ENCODE measurements at places on chromosomes 16 and 17.

- DNase-seq = no peak
Measured at GRCh38 chr17:49210158-49211029, at the start of the genes ABI3 and GNGT2. Gene ABI3, plus strand, starts transcription at chr17:49210707. Its CDS starts 18 bp downstream, at chr17:49210725. Gene GNGT2, minus strand, starts transcription at chr17:49210574. Its CDS starts 3,152 bp downstream, at chr17:49207422.

DNA sequence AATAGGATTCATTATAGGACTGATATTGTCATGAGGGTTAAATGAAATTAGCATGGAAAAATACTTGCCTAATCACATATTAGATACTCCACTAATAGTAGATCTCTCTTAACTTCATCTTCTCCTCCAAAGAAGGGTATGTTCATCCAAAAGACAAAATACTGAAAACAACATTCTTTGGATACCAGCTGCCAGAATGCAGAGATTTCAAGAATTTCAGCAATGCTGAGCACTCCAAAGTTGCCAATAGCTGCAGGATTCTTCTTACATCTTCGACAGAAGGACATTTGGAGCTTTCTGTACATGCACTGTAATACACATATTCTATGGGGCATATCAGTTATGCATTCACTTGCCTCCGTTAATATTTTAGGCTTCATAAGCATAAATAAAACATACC is 436.5 kb downstream of the HAPSTR1 start:
- DNase-seq = no peak

DNA sequence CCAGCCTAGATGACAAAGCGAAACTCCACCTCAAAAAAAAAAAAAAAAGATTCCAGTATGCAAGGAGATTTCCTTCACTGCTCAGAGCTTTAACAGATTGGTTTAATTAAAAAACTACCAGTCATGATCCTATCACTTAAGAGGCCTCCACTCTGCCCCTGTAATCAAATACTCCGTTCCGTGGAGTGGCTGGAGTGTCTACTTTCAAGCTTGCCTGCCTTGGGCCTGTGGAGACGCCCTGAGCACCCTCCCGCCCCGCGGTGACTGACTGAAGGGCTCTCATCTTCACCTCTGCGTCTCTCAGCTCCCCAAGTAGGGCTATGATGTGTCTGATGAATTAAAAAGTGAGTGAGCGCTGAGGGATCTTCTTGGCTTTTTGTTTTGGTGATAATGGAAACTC is 25.3 kb upstream of the TRPV3 start:
- DNase-seq = peak; percentile 19

DNA sequence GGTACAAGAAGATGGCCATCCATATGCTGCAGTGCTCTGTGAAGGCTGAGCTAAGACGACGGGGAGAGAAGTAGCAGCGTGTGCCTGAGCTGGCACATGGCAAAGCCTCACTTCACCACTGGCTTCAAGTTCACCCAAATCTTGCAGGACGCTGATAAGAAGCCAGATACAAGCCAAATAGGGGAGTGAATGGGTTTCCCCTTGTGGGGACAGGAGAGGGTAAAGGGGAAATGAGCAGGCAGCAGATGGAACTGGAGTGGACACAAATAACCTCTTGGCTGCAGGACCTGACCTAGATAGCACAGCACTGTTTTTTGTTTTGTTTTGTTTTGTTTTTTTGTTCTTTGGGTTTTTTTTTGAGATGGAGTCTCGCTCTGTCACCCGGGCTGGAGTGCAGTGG is 21.0 kb upstream of the PITPNA start:
- DNase-seq = no peak

DNA sequence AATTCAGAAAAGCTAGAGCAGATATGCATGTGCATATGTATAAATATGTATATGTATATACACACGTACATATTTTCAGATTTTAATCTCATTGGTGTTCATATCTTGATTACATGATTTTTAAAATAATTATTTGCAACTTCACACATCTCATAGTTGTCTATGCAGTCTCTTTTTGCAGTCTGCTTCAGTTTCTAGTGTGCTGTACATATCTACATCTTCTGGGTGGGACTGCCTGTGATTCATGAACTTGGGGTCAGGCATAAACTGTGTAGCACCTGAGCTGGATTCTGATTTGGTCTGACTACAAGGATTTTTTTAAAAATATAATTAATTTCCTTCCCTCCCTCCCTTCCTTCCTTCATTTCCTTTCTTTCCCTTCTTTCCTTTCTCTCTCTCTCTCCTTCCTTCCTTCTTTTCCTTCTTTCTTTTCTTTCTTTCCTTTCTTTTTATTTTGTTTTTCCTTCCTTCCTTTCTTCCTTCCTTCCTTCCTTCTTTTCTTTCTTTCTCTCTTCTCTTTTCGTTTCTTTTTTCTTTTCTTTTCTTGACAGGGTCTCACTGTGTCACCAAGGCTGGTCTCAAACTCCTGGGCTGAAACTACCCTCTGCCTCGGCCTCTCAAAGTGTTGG is 96.5 kb downstream of the TANGO6 start:
- no peak for DNase-seq

DNA sequence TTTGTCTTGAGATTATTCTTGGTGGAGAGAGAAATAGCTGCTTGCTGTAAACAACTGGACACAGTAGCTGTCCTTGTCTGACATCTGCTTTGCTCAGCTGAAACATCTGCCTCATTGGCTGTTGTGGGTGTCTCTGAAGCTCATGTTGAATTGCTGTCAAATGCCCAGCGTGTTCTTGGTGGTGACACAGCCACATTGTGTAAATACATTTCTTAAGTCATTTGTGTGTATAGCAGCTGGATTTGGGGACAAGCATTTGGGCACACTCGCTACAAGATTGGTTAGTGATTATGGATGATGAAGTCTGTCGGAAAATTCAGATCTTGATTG is 5.3 kb downstream of the FAM234A start:
- DNase-seq = no peak

GRCh38 chr16:15983898-15984297 is 34.5 kb downstream of the ABCC1 start:
- DNase-seq = no peak

DNA sequence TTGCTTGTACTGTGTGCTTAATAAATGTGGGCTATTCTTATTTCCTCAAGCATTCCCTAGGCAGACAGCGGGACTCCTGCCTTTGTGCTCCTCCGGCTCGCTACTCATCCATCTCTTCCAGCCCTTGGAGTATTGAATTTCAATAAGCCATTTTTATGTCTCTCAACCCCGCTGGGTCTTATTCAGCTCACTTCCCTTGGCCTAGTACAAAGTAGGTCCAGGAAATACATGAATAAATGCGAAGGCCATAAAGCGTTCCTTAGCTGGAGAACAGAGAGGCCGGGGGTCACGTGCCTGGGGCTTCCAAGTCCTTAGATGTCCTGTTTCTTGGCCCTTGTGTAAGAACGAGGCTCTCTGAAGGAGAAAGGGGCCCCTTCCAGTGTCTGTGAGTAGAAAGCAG is 236.7 kb upstream of the ASIC2 start:
- no peak for DNase-seq

- peak; percentile 3 for DNase-seq
Measured at GRCh38 chr16:72722552-72722951, 325.4 kb downstream of the ZFHX3 start.

- DNase-seq = no peak
Measured at GRCh38 chr17:44792276-44792675, 33.5 kb downstream of the ADAM11 start.

GRCh38 chr17:79864617-79865250 is 25.5 kb upstream of the CBX4 start:
- no peak for DNase-seq

DNA sequence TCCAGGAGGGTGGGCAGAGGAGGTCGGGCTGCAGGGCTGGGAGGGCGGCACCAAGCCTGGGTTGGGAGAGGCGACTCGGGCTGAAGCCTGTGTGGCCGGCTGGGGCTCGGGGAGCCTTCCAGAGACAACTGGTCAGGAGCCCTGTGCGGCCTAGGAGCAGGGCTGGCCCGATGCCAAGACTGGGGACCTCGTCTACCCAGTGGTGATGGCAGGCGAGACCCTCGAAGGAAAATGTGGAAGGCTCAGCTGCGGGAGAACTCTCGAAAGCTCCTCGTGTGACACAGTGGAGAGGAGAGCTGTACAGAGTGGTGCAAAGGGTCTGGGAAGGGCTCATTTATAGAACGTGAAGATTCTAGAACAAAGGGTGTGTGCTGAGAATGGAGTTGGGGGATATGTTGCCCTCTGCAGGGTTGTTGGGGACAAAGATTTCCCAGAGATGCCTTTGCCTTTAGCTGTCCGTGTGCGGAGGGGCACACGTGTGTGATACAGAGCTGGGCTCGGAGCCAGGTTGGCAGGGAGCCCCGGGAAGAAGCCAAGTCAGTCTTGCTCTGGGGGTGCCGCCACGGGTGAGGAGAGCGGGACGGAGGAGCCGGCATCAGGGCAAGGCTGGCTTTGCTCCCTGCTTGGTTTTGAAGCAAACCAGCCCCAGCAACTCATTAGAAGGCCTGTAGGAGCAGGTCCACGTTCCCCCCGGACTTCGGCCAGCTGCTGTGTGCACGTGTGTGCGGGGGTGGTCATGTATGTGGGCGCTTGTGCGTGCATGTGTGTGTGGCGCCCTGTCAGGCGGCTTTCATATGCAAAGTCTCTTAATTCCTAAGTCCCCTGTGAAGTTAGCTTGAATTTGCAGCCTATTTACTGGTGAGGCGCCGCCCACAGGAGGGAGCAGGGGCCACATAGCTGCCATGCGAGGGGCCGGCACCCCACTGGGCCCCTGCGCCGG is 132.4 kb upstream of the CHMP6 start:
- no peak for DNase-seq

DNA sequence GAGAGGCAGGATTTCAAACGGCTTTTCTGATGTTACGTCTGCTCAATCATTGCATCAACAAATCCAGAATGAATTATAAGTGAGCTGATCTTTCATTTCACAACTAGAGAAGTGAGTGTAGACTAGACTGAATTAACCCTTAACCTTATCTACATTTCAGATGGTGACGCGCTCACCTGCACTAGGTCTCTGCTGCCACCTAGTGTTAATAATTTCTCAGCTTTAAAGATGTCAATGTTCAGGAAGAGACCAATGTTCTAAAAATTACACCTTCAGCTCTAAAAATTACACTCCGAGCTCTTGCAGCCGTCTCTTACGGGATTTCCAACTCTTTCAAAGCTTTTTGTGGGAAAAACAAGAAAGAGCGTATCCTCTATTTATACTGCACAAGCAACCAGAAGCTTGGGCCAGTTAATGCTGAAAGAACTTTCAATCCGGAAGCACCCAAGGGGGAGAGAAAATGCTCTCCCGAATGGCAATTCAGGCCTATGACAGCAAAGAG is 88.2 kb upstream of the FA2H start:
- no peak for DNase-seq

DNA sequence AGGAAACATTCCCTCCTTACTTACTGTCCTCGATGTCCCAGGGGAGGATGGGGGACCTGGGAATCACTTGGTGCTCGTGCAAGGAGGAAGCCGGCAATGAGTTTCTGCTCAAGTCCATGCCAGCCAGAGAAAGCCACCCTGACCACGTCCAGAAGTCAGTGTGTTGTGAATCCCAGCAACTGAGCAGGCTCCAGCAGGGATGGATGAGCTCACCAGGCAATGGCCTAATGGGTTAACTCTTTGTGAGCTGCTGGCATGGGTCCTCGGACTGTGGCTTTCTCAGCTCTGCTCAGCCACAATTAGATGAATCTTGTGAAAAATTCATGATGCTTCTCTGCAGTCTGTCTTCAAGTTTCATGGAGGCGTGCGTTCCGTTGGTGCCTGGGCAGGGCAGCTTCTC is at the start of gene PIRT:
Gene PIRT (minus strand): TSS at position 167 of the 400 bp plus-strand sequence. CDS start 12,442 bp downstream, outside the sequence.
- no peak for DNase-seq

- no peak for DNase-seq
Measured at GRCh38 chr16:85844786-85845185, 45.3 kb downstream of the COX4I1 start.

DNA sequence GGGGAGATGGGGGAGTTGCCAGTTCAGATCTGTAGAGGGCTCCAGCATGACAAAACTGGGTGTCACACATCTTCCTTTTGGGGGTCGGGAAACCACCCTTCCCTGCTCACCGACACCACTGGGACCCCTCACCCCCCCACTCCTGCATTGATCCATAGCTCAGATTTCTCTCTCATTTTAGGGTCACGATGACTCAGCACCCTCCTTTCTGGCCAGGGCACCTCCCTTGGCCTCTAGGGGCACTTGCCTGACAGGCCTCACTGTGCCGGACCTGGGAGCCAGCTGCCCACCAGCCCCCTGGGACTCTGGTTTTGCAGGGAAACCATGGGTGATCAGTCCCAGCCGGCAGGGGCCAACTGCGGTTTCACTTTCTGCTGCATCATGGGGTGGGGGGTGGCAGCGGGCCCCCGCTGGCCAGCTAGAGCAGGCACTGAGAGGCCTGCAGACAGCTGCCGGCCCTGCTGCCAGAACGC is 239.4 kb downstream of the MRTFB start:
- no peak for DNase-seq

- no peak for DNase-seq
Measured at GRCh38 chr17:56099649-56100048, 53.6 kb upstream of the ANKFN1 start.

DNA sequence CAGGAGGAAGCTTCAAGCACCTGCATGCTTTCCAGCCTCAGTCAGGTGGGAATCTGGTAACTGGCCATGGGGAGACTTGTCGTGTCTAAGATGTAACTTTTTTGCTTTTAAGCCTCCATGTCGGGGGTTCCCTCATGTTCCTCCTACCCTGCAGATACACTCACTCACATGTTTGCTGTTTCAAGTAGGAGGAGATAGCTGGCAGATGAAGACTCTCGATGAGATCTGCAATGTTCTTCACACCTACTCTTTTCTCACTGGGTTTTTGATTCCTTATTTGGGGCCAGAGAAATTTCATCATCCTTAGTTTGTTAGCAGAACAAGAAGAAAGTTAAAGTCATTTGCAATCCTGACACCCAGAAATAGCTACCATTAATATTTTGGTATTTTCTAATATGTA is 24.7 kb downstream of the UTP4 start:
- no peak for DNase-seq

- no peak for DNase-seq
Measured at GRCh38 chr16:81866820-81867440, 87.8 kb downstream of the PLCG2 start.

DNA sequence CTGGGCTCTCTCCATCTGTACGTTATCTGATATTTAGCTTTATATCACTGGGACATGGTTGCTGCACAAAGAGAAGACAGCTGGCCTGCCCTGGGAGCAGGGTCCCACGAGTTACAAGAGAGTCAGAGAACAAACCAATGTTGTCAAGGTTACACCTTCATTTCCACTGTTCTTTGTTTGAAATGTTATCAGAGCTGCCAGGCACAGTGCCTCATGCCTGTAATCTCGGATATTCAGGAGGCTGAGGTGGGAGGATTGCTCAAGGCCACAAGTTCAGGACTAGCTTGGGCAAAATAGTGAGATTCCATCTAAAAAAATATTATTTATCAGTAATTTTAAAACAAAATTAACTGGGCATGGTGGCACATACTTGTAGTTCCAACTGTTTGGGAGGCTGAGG is 34.6 kb downstream of the ATP6V0A1 start:
- no peak for DNase-seq

- no peak for DNase-seq
Measured at GRCh38 chr16:90050969-90051368, 26.2 kb downstream of the PRDM7 start.

- DNase-seq = no peak
Measured at GRCh38 chr16:47461598-47462266, 601 bp downstream of the PHKB start.
